ENCODE measurements at places on chromosomes 1 and 21.

DNA sequence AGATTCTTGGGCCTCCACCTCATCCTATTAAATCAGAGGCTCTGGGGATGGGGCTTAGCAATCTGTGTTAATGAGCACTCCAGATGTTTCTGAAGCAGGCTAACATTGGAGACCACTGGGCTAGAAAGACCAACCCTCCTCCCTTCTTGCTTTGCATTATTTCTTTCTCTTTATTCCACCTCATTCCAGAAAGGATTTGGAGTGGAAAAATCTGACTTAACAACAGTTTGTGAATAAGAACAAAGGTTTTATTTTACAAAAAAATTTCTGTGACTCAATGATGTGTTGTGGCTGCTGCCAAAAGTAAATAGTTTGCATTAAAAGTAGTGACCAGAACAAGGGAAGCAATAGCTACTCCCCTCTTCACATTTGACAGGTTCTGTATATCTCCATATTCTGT is 79.4 kb downstream of the TGFB2 start:
- DNase-seq: no peak

DNA sequence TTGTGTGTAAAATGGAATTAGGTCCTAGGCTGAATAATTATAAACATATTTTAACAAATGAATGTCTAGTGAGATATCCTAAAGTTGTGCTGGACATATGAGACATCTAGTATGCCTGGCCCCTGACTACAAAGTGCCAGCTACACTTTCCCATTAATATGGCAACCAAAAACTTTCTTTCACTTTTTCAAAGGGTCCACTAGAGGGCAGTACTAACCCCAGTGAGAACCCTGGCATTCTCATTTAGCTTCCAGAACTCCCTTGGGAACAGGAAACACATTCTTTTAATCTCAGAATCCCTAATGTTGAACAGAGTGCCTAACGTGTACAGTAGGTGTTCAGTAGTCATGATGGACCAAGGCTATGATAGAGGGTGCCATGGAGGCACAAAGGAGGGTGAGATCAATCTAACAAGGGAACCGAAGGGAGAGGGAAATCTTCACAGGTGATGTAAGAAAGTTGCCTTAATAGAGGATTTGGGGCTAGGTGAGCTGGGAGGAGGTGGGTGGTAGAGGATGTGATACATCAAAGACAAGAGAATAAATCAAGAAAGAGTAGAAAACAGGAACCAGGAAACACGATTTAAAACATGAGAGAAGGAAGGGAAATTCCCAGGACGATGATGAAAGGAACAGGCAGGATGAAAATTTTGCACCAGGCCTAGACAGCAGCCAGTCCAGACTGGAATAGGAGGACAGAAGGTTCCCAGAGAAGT is 41.6 kb downstream of the NSL1 start:
- DNase-seq: no peak

GRCh38 chr1:8477166-8477982 is 159.5 kb downstream of the SLC45A1 start:
- DNase-seq: no peak

- DNase-seq: no peak
Measured at GRCh38 chr1:164703960-164704411, 145.0 kb downstream of the PBX1 start.

GRCh38 chr21:25489673-25490072 is 117.6 kb downstream of the MRPL39 start:
- no peak for DNase-seq

- DNase-seq: no peak
Measured at GRCh38 chr1:81512252-81513003, 288.3 kb upstream of the ADGRL2 start.

GRCh38 chr1:84585803-84586202 is 11.6 kb upstream of the CTBS start:
- DNase-seq: no peak

DNA sequence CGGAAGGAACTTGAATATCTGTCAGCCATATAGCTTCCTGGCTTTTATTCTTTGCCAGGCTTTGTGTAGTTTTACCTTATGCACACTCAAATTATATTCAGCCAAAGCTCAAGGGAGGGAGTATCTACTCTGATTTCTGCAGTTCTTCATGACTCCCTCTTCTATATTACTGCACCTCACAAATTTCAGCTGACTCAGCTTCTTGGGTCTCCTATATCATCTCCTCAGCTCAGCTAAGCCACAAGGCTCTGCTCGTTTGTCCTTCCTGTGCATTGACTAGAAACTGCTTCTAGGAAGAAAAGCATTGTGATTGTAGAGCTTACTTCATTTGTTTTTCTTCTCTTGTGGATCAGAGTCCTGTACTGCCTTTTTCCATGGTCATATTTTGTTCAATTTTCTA is 37.4 kb downstream of the BTBD8 start:
- DNase-seq: no peak

GRCh38 chr21:38820471-38821239 is 14.9 kb downstream of the ETS2 start:
- no peak for DNase-seq

Data from activated T-cell treated with anti-CD3 and anti-CD28 coated beads, Interleukin-2, amount 50 U/mL, for 1 hour (primary cell).